Stimulated activated CD8-positive, alpha-beta memory T cell treated with anti-CD3 and anti-CD28 coated beads, Interleukin-15, amount 100 ng/mL, for 24 hours (primary cell): ENCODE measurements at places on chromosomes 11 and 22.

DNA sequence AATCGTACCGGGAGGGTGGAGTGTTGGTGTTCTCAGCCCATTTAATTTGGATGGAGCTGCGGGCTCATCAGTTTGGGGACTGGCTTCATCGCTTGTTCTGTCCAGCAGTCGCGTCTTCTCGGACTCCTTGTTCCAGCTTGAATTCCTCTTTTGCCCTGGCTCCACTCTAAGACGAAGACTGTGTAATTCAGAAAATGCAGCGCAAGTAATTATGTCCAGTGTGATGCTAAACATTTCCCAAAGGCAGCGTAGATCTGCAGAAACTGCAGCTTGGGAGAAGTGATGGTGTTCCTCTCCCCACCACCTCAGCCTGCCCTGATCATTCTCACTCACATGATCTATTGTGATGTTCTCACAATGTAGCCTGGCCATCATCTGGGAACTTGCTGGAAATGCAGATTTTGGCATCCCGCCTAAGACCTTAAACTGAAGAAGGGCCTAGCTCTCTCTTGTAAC lies 666 bp downstream of the SLC25A18 start:
- no peak for DNase-seq

DNA sequence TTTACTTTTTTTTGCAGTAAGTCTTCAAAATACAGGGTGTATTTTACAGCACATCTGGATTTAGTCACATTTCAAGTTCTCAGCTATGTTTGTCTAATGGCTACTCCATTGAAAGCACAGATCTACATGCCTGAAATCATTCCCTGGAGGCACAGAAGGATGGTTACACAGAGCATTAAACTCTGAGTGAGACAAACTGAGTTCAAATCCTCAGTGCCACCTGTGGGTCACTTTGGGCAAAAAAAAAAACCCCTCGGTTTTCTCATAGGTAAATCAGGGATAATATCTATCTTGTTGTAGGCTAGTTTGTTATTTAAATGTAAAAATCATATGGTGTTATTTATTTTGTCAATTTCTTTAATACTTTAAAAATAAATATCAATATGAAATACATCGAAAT lies 7.7 kb downstream of the ANKRD49 start:
- no peak for DNase-seq

DNA sequence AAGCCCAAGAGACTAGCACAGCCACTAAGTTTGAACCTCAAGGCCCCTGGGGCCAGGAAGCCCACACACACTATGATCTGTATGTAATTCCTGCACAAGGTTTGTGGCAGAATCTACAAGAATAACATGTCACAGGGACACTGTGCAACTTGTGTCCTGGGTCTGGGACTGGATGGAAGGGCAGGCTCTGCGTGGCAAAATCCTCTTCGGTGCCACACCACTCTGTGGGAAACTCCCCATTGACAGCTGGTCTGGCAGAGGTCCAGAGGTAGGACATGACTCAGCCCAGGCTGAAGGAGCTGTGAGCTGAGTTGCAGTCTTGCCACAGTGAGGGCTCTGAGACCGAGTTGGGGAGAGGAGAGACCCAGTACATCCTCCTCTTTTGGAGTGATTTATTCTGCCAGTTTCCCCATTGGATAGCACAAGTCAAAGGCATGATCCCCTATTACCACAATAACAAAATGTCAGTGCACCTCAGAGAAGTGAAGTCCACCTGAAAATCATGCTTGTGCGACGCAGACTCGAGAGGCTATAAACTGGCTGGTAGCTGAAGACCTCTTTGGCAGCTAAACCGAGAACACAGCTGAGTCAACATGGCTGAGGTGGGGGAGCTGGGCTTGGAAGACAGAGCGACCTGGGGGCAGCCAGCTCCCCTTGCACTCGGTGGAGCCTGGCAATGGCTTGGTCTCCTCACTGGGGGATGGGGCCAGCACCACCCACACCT lies 23.3 kb upstream of the SERPIND1 start:
- no peak for DNase-seq

DNA sequence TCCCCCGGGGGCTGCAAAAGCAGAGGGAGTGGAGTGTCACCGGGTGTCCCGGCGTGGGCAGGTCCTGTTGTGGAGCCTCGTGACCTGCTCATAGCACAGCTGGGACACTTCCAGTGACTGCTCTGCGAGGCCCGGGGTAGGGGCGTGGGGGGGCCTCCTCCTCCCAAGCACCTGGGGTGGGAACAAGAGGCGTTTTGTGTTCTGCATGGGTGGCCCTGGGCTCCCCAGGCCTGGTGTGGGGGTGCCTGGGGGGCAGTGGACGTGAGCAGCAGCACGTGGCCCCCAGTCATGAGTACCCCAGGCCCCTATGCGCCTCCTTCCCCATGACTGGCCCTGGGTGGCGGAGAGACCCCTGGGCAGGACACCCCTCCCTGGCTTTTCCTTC lies 104.7 kb downstream of the KCNQ1 start:
- no peak for DNase-seq

- DNase-seq, result no peak
These were observed 34.3 kb upstream of the MYRF start for GRCh38 chr11:61718046-61718531.

GRCh38 chr11:9273376-9274336 lies 8.5 kb upstream of the DENND5A start:
- no peak for DNase-seq

DNA sequence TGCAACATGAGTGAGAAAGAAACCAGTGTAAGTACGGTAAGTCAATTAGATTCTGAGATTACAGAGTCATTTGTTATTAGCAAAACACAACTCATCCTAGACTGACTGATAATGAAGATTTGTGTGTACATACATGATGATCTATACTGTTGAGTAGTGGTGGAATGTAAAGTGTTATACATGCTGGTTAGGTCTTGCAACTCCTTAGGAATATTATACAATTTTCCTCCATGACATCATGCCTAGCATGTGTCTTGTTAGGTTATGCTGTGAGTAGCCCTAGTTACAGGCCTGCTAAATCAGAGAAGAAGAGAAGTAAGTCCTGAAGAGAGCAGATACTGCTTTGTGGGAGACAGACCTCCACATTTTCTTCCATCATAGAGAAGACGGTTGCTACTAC lies 880.6 kb downstream of the LUZP2 start:
- DNase-seq, result no peak

DNA sequence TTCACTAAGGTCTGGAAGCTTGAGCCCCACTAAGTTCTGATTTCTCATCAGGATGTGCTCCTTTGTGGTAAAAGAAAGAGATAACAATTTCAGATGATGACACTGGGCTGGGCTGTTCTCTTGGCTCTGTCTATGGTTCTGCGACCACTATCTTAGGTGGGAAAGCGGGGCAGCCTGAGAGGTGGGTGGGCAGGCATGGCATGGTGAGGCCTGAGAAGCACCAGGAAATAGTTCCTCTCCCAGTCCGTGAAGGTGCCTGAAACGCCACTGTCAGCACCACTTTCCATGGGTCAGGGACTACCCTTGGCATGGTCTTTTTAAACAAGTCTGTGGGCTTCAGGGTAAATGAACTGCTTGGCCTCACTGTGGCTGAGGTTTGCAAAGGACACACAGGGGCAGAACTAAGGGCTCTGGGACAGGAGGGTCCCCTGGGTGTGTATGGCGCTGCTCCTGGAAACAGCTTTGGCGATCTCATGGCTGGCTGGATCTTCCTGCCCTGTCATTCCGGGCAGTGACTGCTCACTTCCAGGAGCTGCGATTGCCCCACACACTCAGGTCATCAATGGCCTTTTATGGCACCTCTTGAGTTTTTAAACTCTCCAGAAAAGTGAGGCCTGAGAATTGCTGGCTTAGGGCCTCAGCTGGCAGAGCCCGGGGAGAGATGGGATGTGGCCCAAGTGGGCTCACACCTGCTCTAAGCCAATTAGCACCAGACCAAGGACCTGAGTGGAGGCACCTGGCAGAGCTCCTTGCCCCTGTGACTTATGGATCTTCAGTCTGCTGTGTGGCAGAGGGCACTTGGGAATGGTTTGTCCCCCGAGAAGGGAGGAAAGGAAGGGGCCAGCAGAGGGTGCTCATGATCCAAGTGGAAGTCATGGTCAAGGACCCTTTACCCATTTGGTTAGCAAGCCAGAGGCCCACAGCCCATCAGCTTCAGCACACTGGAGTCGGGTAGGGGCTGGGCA lies 55.6 kb upstream of the LYVE1 start:
- DNase-seq, result no peak

DNA sequence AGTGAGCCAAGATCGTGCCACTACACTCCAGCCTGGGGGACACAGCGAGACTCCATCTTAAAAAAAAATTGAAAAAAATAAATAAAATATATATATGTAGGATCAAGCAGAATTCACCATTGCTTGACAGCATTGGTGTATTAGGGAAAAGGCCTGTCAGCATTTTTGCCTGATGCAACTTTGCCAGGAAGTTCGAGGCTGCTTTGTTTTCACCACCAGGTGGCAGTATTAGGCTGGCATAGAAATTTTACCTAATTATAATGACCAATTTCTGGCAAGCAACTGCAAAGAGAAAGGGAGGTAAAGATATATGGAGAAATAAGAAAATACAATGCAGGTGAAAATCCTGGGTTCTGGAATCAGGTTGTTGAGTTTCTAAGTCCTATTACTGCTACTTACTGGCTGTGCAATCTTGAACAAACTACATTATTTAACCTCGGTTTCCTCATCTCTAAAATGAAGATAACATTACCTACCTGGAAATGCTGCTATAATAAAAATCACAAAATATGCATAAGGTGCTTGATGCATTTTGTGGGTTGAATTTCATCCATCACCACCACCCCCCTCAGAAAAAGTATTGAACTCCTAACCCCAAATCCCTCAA lies 24.7 kb downstream of the LAYN start:
- no peak for DNase-seq

- DNase-seq, result no peak
These were observed 611.6 kb upstream of the CCDC179 start for GRCh38 chr11:23471878-23472277.

- DNase-seq, result no peak
These were observed 35.0 kb downstream of the ZC3H12C start for GRCh38 chr11:110128161-110128560.

- no peak for DNase-seq
These were observed 373.9 kb downstream of the AASDHPPT start for GRCh38 chr11:106451228-106451922.

GRCh38 chr11:91265946-91266345 lies 958.7 kb upstream of the FAT3 start:
- DNase-seq, result no peak

GRCh38 chr22:42154293-42155052 lies 23.9 kb upstream of the CYP2D6 start:
- no peak for DNase-seq

GRCh38 chr11:119478711-119479285 lies 55.8 kb upstream of the THY1 start:
- no peak for DNase-seq

GRCh38 chr22:22072169-22072836 lies 89.7 kb upstream of the TOP3B start:
- DNase-seq, result no peak
